ENCODE measurements at places on chromosomes 7 and 10. TPM values are rescaled to one million over a fixed set of nuclear protein-coding genes. Genes with fewer than 3 reads are reported as not detected.

PRKAR2B gene
- polyA plus RNA-seq: 44.4 TPM

DNA sequence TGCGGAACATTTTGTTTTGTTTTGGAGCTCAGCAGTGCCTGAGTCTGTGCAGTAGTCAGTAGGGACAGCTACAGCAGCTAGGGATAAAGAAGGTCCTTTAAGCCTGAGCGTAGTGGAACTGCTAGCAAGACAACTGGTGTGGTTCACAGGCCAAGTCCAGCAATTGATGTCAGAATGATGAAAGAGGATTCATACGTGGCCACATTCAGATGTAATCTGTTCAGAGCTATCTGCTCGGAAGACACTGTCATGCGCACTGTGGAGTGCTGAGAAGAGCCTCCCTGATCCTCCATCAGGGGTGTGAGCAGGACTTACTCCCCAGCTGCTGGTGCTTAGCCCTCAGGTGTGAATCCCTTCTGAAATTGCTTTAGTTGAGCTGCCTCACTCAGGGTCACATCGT, 79.6 kb upstream of the ANKRD1 start:
- DNase-seq: no peak

FAM221A gene
- 22.7 TPM for polyA plus RNA-seq

GRCh38 chr10:11782793-11783557, 40.2 kb upstream of the PROSER2 start:
- DNase-seq: no peak

Measured in right renal pelvis (tissue), 4 donors.